ENCODE measurements at places on chromosomes 3 and 15.
A peak's percentile ranks its signal among the peaks of the same experiment; 100 is the strongest.

DNA sequence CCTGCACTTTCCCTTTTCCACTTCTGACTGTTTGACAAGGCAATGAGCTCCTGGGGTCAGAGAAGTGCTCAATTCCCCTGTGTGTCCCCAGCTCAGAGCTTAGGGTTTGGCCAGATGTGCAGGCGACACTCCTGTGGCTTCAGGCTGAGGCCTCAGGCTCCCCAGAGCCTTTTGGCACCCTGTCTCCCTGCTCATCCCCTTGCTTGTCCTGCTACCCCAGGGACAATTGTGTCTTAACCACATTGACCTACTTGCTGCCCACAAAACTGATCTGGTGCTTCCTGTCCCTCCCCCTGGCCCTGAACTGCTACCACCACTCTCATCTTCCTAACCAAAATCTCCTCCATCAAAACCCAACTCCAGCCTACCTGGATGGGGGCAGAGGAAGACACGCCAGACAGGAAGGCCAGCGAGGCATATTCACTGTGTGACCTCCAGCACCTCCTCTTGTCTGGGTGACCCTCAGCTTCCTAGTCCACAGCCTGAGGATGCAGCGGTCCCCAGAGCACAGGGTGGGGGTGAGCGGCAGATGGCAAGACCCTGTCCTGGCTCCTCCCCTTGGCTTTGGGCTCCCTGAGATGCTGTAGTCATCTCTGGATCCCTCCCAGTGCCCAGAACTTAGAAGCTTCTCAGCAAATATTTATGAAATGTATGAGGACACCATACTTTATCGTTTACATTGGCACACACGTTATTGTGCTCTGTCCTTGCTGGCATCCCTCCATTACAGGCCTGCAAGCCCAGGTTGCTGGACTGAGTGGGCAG, 98.9 kb upstream of the SLC6A6 start:
- DNase-seq, result no peak

DNA sequence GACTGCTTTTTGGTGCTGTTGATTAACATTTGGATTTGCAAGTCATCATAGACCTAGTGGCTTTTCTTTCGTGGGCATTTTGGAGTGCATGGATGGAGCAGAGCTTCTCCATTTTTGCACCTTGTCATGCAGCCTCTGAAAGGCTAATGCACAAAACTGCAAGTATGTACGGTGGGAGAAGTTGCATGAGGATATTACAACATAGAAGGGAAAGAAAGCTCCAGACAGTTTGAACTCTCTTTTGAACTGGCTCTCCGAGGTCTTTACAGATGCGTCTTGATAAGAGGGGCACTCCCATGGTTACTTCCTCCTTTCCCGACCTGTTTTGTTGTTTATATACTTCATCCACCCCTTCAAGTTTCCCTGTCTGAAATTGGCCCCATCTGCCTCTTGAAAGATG, 147.1 kb upstream of the GBE1 start:
- no peak for DNase-seq

DNA sequence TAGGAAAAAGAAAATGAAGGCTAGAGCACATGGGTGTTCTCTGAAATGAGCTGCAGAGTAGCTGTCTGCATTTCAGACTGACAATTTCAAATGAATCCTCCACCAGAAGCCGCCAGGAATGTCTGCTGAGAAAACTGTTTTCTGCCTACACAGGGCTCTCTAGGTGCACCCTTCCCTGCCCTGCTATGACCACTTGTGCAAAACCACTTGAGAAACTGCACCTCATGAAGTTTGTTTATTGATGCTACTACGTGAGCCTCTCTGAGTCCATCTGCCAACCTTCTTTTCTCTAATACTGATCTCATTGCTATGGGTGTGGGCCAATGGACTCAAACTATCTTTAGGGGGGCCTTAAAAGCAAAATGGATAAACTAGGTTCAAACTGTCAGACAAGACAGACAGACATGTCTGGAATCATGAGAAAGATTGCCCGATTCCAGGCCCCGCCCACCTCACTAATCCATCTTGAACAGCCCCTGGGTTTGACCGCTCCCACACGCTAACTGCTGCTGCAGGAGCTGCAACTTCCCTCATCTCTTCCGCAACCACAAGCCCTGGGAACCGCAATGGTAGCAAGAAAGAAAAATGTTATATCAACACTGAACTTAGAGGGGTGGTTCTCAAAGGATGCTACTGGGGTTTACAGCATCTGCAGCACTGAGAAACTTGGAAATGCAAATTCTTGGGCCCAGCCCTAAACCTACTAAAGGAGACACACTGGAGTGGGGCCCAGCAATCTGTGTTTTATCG, 9.0 kb upstream of the CD47 start:
- DNase-seq, result peak; percentile 15

- no peak for DNase-seq
These were observed 1033.9 kb upstream of the NR2F2 start for GRCh38 chr15:95296643-95297042.

- no peak for DNase-seq
These were observed 44.9 kb upstream of the CTSH start for GRCh38 chr15:78989701-78990240.

GRCh38 chr3:156174229-156174847, 54.0 kb downstream of the KCNAB1 start:
- no peak for DNase-seq

GRCh38 chr3:125367403-125368230, 7.5 kb downstream of the ZNF148 start:
- DNase-seq, result no peak

- no peak for DNase-seq
These were observed 3.5 kb upstream of the SEMA5B start for GRCh38 chr3:123031051-123031450.

- DNase-seq, result no peak
These were observed 67.1 kb downstream of the PLOD2 start for GRCh38 chr3:146093896-146094295.

DNA sequence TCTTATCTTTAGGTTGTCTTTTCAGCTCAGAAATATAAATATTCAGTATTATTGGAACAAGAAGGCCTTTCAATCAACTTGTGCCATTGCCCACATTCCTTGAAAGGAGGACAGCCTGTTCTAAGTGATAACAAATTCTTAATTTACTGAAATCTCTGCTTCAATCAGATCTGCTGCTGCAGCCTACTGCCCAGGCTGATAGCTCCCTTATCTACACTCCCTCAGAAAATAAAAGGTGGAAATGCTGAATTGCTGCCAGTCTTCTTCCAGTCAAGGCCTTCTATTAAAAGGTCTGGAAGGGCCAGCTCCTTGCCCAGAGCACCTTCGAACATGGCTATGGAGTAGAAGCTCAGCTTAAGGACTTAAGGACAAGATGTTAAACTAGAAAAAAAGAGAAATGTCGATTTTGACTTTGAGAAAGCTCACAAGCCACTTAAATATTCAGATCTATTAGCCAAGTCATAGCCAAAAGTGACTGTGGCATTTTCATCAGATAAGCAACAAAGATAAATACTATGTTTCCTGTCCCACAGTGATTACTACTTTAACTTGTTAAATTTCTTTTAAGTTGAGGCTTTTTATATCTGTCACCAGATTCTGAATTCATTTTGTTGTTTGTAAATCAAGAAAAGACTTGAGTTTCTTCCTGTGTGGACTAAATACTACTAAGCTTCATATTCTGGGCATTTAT, 480.5 kb upstream of the CBLB start:
- no peak for DNase-seq

GRCh38 chr3:185049710-185050109, 103.2 kb downstream of the C3orf70 start:
- no peak for DNase-seq

GRCh38 chr3:31275038-31275572, 257.6 kb upstream of the STT3B start:
- no peak for DNase-seq

DNA sequence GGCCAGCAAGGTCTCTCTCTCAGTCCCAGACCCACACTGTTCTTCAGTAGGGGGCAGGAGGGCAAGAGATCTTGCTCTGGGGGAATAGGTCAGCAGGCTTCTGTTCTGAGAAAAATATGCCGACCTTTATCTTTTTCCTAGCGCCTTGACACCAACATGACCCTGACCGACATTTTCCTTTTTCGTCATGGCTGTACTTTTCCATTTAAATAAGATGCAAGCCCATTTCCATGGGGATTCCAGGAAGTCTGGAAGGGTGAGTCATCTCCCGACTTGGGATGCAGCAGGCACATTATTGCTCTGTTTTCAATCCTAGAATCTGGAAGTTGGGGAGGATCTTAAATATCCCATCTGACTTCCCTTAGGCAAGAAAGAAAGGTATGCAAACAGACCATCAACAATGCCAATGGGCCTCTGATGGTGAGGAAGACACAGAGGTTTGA, 261.5 kb upstream of the LRTM1 start:
- no peak for DNase-seq

DNA sequence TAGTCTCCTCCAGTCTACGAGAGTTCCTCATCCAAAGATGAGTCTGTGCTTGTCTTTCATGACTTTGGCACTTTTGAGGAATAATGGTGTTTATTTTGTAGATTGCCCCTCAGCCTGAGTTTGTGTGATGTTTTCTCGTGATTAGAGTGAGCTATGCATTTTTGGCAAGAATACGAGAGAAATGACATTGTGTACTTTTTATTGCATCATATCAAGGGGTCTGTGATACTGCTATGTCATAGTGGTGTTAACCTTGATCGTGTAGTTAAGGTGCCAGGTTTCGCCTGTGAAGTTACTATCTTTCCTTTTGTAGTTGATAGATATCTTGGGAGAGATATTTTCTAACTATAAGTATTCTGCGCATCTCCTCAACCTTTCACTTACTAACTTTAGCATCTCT, 18.9 kb downstream of the RSRC1 start:
- no peak for DNase-seq

- DNase-seq, result no peak
These were observed 43.4 kb downstream of the CD200 start for GRCh38 chr3:112376241-112376911.

DNA sequence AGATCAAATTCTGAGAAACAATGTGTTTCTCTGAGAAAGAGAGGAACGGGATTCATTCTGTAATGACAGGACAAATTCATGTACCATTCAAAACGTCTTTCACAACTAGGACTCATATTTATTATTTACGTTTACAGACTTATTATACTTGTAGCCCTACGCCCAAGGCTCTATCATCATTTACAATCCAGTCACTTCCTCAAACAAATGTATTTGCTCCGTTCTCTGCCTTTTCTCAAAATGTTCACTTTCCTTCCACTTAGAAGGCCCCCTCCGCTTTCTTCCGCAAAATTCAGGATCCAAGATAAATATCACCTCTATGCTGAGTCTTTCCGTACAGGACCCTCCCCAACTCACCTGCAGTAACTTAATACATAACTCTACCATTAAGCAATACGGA, 745 bp downstream of the RSL24D1 start:
- DNase-seq, result no peak

GRCh38 chr15:75154461-75155062, 47.1 kb upstream of the C15orf39 start:
- DNase-seq, result no peak

DNA sequence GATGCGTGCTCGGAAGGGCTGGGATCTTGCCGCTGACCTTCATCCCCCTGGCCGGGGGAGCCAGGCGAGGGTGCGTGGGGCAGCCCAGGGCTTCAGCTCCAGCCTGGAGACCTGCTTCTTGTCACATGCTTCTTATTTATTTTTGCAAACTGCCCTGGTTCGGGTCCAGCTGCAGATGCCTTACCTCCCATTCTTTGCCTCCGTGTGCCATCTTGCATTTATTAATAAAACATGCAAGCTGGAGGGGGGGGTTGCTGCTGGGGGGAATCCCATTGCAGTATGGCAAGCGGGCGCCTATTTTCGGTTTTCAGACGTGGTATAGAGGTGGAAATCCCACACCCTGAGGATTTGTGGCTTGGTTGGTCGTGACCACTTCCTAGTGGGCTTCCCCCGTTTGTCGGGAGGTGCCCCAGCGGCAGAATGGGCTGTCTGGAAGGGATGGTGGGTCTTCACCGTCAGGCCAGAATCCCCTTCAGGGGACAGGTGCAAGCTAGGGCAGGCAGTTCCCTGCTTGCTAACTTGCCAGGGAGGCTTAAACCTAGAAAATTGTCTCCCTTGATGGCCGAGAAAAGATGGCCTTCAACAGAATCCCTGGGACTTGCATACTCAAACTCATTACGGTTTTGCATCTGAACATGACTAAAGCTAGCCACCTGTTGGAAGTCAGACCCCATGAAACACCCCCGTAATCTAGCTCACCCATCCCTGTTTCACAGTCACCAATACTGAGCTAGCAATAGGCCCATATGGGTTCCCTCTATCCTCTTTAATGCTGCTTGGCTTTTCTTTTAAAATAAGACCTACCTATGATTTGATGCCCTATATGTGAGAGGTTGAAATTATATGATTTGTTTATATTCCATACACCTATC, 569 bp downstream of the TMEM266 start:
- peak; percentile 5 for DNase-seq

- DNase-seq, result no peak
These were observed 26.8 kb upstream of the NR2C2 start for GRCh38 chr3:14920536-14920935.

GRCh38 chr3:151467069-151467468, 6.2 kb upstream of the IGSF10 start:
- no peak for DNase-seq

DNA sequence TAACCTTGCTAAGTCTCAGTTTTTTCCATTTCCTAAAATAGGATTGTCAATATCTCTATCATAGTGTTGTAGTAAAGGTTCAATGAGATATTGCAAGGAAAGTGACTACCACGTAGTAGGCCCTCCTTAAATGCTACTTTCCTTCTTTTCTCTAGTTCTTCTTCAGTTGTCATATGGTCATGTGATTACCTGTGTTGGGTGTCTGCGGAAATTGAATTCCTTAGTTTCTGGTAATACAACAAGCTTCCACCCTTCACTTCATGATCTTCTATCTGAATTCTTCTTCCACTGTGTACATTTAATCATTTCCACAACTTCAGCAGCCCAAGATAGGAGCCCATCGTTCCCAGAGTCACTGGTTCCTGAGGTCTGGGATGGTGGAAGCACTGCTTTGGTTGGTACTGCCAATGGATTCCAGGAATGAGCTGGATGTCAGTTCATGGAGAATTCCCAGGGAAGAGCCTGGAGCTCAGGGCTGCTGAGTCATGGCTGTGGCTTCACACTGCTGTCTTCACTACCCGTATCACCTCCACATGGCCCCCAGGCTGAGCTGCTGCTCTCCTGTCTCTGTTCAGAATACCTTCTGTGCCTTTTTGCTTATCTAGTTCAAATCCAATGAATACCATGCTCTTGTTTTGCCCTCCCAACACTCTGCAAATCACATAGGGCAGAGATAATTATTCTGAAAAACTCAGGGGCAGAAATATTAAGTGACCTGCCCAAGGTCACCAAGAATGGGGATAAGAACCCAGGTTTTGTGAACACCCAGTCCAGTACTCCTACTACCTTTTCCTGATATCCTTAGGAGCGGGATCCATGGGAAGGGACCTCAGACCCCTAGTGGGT, 98.6 kb downstream of the RPL39L start:
- DNase-seq, result no peak

- no peak for DNase-seq
These were observed 154.1 kb downstream of the LSAMP start for GRCh38 chr3:116291141-116291540.

DNA sequence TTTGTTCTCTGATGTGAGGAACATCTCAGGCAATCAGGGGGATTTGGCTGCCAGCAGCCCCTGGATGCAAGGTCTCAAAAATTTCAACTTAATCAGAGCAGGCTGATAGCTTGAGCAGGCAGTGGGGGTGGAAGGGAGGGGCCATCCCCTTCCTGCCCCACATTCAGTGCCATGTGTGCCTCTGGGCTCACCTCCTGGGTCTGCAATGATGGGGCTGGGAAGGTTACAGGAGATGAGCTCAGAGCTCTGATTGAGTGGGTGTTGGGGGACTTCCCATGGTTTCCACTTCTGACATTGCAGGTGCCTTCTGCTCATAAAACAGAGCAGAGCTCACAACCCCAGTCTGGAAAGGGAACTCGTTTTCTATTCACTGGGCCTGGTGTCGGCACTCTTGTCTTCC, 37.0 kb downstream of the PARP16 start:
- DNase-seq, result no peak

All from activated gamma-delta T cell treated with Interleukin-2 at 50 U/mL for 16 hours (primary cell).